ENCODE measurements at places on chromosomes 5 and 9.
A peak's percentile ranks its signal among the peaks of the same experiment; 100 is the strongest.

DNA sequence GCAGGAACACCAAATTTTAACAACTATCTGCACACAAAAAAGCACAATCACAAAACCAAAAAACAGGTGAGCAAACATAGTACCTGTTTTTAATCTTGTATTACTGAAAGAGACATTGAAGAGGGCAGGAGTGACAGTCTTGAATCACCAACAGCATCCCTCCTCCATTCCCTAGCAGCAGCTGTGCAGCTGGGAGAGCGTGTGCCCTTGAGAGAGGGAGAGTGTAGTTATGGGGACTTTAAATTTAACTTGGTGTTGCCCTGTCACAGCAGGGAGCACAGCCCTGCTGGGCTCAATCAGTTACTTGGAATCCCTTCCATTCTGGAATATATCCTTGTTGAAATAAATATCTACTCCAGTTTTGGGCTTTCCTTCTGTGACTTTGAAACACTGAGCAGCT lies 1938.7 kb upstream of the NUDT12 start:
- no peak for DNase-seq

DNA sequence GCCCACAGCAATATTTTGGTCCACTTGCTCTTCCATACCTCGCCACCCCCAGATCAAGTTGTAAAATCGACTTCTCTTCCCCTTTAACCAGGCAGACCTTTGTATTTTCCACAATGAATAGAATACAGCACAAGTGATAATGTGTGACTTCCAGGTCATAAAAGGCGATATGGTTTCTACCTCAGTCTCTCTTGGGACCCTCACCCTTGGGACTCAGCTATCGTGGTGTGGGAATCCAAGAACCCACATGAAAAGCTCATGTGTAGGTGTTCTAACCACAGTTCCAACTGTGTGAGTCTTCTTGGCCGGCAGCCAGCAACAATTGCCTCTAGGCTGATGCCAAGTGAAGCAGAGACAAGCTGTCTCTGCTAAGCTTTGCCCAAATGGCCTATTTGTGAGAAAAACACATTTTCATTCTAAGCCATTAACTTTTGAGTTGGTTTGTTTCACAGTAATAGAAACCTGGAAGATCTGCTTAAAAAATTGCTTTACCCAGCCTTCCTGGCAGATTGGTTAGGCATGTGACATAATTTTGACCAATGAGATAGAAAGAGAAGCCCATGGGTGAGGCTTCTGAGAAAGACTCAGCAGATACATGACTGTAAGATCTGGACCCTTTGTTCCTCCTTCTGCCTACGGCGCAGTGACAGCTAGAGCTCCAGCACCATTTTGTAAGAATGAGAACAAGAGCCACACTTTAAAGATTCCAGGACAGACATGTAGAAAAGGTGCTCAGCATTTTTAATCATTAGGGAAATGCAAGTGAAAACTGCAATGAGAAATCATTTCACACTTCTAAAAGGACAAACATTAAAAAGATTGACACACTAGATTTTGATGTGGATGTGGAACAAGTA lies 18.3 kb upstream of the MLLT3 start:
- DNase-seq = peak; percentile 32

- no peak for DNase-seq
These were observed 2.5 kb downstream of the KIAA1958 start for GRCh38 chr9:112489039-112489546.

DNA sequence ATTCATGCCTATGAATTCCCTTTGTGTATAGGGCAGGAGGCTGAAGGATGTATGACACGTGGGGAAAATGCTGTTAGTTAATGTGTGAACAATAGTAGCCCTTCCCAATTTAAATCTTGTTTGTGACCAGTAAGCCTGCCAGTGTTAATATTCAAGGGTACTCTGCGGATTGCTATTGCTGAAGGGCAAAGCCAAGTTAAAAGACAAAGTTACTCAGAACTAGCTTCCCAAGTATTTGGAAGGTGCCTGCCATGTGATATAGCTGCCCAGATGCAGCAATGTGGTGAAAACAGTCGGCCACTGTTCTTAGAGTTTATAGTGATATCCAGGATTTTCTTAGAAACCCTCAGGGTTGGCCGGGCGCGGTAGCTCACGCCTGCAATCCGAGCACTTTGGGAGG lies 34.6 kb downstream of the MARVELD2 start:
- DNase-seq = no peak

DNA sequence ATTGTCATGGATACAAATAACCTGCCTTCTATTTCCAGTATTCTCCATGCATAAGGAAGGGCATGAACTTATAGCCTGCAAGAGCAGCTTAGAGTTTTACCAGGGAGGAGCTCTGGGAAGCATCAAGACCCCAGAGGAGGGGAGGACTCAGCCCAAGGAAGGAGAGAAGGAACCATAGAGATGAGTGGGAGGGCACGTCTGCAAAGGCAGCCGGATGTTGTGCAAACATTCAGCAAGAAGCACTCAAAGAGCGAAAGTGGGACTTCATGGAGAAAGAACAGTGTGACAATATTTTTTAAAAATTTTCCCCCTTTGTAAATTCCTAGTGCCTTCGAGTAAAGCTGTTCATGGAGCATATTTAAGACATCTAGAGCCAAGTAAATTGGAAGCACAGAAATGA lies 270.1 kb upstream of the PTGER4 start:
- no peak for DNase-seq

GRCh38 chr9:113536166-113536482 lies 72.6 kb downstream of the RGS3 start:
- no peak for DNase-seq

- no peak for DNase-seq
These were observed 363.2 kb downstream of the OSTF1 start for GRCh38 chr9:75451505-75451904.

DNA sequence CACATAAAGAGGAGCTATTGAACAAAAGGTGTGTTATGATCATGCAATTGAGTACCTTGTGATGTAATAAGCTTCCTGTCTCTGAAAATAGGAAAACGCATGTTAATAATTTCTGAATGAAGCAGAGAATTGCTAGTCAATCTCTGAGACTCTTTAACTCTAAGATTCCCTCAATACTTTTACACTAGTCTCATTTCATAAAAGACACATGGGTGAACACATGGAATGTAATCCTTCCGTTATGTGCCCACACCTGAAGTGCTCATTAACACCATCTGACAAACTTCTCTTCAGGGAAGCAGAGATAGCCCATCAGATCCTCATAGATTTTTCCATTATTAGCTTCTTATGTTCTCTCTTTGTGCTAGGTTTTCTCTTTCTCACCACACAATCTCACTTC lies 182.4 kb downstream of the TLR4 start:
- DNase-seq = no peak

DNA sequence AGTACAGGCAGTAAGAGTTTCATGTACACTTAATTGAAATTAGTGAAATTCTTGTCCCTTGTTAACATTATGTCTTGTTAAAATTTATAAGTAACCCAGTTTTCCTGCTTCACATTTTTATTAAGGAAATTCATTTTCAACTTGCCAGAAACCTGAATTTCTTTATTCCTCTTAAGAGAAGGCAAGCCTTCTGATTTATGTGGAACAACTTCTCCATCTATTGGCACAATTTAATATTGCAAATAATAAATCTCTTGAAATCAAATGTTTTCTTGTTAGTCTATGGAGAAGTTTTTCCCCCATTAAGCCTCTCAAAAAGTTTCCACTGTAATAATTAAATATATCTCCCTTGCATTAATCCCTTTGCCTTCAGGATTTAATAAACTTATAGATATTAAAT lies 33.8 kb upstream of the ACO1 start:
- peak; percentile 3 for DNase-seq

DNA sequence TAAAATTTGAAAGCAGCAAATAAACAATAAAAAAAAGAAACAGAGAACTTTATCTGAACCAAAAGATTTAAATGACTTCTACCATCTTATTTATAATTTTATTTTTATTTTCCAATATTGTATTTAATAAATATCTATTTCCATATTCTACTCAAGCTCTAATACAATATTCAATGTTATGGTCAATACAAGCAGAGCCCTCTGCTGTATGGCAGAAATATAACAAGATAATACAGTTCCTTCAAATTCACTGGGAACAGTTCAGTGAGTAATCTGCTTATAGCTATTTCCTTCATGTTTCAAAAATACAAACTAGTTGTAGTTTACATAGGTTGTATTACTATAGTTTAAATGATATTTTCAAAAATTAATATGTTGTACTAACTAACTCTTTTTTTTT lies 332.7 kb downstream of the PRDM9 start:
- peak; percentile 1 for DNase-seq

GRCh38 chr5:149455889-149456409 lies 76.9 kb upstream of the IL17B start:
- peak; percentile 43 for DNase-seq

GRCh38 chr5:132074772-132075718 lies 1.5 kb downstream of the CSF2 start:
- no peak for DNase-seq

- peak; percentile 74 for DNase-seq
These were observed at the start of gene UAP1L1 for GRCh38 chr9:137077010-137077747. UAP1L1 (plus strand) TSS chr9:137077517; CDS start chr9:137077533, 16 bp downstream.

DNA sequence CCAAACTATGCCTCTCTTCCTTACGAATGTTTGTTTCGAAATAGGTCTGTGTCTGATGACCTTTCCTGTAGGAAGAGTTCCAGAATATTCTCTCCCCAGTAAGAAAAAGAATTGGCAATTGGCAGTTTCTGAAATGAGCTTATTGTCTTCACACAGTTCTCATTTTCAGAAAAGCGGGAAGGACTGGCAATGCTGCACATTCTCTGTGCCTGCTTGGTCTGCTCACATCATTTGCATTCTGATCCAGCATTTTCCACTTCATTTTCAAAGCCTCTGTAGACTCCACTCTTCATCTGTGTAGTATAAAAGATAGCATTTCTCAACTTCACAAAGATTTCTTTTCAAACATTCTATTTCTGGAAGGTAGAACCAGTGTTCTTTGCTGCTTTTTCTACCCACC lies 120.6 kb upstream of the CCDC112 start:
- no peak for DNase-seq

DNA sequence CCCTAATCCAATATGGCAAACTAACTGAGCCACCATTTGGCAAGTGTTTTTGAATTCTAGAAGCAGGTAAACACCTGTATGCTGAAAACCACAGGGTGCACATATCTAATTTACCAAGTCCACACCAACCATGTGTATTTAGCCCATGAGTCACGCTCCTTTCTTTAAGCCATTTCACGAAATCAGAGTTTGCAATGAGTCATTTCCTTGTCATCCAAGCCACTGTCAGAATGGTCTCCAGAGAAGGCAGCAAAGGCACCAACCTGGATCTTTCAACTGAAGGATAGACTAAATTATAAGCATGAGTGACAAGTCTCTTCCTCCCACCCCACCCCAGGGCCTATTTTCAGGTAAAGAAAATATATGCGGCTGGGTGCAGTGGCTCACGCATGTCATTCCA lies 110.0 kb downstream of the PAX5 start:
- DNase-seq = no peak

- peak; percentile 11 for DNase-seq
These were observed 176.3 kb upstream of the OTULINL start for GRCh38 chr5:14405267-14405666.

- DNase-seq = no peak
These were observed 107.1 kb upstream of the LMX1B start for GRCh38 chr9:126506361-126507317.

DNA sequence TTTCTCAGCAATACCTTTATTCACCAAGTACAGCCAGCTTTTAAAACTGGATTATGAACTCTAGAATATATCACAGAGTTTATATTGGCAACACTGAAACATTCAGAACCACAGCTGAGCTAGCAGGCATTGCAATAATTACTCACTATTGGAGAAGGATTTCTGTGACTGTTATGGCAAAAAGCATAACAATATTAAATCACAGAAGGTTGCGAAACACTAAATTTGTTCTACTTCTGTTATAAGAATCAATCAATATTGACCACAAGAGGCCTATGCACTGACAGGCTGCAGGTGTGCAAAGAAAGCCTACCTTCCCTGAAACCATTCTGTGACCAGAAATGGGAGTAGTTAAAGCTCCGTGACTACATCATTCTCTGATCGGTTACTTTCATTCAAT lies 59.2 kb downstream of the AP3B1 start:
- no peak for DNase-seq

DNA sequence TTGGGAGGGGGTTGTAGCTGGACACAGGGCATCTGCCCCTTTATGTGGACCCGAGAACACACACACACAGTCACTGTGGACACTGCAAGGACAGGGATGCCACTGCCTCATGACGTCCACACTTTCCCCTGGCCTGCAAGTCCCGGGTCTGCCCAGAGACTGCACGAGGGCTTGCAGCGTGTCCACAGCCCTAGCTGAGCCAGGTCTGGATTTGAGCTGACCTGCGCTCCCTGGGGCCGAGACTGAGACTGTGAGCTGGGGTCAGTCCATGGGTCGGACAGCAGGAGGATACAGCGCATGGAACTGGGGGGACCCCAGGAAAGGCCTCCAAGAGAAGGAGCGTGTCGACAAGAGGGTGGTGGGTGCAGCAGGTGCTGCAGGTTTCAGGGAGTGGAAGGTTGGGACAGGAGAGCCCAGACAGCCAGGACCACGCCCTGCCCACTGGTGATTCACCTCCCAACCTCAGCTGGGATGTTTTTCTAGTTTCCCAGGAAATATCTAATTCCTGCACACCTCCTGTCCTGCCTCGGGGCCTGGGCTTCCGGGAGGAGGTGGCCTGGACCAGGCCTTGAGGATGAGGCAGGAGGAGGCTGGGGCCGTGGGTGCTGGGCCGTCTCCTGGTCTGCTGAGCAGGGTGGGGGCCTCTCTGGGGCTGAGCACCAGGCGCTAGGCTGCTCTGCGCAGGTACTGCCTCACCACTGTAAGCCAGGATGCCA lies 806 bp upstream of the RNF224 start:
- DNase-seq = no peak

GRCh38 chr9:133803028-133803585 lies 65.0 kb upstream of the SARDH start:
- DNase-seq = no peak

DNA sequence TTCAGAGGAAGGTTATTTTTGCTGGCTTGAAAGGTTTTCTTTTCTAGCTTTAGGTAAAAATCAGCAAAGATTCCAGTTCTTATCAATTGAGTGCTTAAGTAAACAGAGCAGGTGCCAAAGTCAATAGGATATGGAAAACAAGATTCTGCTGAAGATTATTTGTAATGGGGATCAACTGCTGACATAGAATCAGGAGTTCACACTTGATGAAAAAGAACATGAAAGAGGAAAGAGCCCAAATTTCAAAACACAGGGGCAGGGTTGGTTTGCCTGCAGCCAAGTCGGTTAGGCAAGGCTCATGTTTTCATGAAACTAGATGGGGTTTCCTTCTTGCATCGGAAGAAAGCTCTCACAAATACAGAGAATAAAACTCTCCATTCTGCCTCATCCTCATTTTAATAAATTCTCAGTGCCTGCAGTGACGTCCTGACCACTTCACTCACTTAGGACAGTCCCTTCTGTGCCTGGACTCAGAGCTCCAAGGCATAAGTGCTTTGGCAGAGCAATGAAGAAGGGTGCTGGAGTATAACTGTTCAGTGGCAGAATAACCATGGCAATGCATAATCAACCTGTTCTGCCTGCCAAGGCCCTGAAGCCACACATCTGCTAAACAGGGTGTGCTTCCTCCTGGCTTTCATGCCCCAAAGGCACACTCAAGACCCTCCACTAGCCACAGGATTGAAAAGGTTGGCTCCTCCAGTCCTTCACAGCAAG lies 179.6 kb downstream of the GNAQ start:
- DNase-seq = no peak

- no peak for DNase-seq
These were observed 20.2 kb downstream of the COL5A1 start for GRCh38 chr9:134661791-134662142.
